Putamen (tissue), 1 donor: ENCODE measurements at places on chromosomes 3 and 15.
A peak's percentile ranks its signal among the peaks of the same experiment; 100 is the strongest.

GRCh38 chr3:42194943-42195510 is 71.0 kb downstream of the CCK start:
- DNase-seq = no peak

- no peak for DNase-seq
Observed at GRCh38 chr3:126684218-126684751, 19.8 kb upstream of the CHCHD6 start.

- peak; percentile 49 for DNase-seq
Observed at GRCh38 chr15:63504979-63505841, 817 bp downstream of the USP3 start.

DNA sequence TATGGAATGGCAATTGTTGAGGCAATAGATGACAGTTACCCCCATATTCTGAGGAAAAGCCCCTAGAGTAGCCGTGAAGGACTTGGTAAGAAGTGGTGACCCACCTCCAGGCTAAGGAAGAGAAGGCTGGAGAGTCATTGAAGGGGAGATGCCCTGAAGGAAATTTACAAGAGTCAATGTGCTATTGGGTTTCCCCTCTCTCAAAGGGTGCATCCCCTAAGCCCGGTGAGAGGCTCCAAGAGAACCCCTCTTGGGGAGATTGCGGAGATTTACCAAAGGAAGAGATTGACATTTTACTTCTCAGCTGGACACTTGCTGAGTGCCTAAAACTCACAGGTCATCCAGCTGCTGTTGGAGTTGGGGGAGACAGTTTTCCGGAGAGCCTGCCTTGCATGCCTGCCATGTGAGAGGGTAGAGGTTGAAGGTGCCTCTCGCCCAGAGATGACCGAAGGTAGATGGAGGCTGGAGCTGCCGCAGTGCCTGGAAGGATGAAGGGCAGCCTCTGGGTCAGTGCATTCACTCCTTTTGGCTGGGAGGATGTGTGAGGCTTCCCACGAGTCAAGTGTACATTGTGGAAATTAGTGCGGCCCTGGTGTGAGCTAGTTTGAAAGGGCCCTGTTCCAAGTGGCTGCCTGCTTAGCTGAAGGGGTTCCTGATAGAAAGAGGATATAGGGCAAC is 30.7 kb downstream of the MESD start:
- no peak for DNase-seq

GRCh38 chr3:33057320-33058298 is 39.3 kb downstream of the GLB1 start:
- no peak for DNase-seq

- no peak for DNase-seq
Observed at GRCh38 chr3:58848826-58849225, 182.3 kb upstream of the FAM3D start.

GRCh38 chr3:126567696-126568438 is 9.1 kb upstream of the C3orf22 start:
- DNase-seq = no peak

GRCh38 chr3:101848754-101849713 is at the start of gene NFKBIZ:
NFKBIZ (plus strand) TSS chr3:101849514; CDS start chr3:101849629, 115 bp downstream.
- DNase-seq = peak; percentile 91

DNA sequence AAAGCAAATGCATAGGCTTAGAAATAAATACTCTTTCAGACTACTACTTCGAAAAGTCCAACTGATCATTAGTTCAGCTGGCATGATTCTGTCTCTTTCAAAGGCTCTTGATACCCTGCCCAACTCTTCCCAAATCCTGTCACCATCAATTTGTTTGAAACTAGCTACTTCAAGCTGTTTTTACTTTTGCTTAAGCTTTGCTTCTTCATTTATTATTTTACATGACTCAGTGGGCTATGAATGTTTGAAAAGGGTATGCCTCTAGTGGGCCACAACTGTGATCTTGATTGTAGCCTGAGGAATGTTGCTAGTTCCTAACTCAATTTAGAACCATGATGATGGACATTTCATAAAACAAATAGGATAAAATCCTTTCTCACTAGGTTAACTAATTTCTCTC is 340.8 kb downstream of the NAALADL2 start:
- no peak for DNase-seq

- no peak for DNase-seq
Observed at GRCh38 chr3:193452338-193452737, 73.8 kb upstream of the ATP13A5 start.

DNA sequence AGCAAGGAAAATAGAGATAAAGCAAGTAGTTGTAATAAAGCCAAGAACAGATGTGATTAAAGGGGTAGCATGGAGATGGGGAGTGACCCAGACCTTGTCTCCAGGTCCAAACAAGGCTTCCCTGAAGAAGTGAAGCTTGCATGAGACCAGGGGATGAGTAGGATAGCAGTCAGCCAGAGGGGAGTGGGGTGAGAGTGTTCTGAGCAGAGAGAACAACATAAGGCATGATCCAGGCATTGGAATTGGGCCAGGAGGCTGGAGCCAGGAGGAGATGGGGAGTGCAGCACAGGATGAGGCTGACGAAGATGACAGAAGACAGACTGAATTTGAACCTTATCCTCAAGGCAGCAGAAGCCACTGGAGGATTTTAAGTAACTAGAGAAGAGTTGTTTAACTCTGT is 7.2 kb downstream of the TMOD2 start:
- no peak for DNase-seq

DNA sequence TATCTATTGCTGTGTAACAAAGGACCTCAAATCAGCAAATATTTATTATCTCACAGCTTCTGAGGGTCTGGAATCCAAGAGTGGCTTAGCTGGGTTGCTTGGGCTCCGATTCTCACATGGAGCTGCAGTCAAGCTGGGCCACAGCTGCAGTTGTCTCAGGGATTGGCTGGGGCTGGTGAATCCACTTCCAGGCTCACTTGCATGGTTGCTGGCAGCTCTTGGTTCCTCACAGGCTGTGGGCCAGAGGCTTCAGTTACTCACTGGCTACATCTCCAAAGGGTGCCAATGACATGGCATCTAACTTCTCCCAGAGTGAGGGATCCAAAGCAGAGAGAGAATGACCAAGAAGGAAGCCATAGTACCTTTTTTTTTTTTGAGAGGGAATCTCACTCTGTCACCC is 13.9 kb upstream of the SYNM start:
- no peak for DNase-seq

GRCh38 chr3:64972793-64973192 is 285.0 kb upstream of the ADAMTS9 start:
- DNase-seq = no peak

DNA sequence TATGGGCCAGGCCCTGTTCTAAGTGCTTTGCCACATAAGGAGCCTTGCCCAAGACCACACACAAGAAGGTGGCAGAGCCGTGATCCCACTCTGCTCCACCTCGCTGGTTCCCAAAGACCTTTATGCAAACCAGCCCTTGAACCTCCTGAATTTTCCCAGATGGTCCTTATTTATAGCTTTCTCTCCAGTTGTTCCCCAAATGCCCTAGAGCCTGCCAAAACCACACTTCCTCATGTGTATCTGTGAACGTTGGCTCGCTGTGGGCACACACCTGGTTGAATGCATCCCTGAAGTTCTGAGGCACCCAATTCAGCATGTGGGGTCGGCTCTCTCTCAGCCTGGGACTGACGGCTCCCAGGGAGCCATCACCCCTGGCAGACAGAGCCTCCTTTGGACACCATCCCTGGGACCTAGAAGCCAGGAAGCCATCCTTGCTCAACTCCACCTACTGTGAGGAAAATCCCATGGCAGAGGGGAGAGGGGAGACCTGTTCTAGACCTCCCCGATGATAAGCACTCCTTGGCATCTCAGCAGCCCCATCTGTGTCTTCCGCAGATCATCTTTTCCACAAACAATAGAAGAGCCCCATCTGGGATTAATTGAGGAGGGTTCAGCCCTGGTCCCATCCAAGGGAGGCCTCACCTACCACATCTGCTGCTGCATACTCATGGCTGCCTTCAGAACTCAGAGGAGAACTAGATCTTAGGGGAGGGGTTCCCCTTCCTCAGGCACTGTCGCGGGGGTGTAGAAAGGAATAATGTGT is 42.3 kb upstream of the LIMD1 start:
- DNase-seq = no peak

GRCh38 chr3:139653582-139653981 is 24.2 kb downstream of the NMNAT3 start:
- no peak for DNase-seq

GRCh38 chr3:176953106-176954060 is 243.9 kb downstream of the TBL1XR1 start:
- no peak for DNase-seq

DNA sequence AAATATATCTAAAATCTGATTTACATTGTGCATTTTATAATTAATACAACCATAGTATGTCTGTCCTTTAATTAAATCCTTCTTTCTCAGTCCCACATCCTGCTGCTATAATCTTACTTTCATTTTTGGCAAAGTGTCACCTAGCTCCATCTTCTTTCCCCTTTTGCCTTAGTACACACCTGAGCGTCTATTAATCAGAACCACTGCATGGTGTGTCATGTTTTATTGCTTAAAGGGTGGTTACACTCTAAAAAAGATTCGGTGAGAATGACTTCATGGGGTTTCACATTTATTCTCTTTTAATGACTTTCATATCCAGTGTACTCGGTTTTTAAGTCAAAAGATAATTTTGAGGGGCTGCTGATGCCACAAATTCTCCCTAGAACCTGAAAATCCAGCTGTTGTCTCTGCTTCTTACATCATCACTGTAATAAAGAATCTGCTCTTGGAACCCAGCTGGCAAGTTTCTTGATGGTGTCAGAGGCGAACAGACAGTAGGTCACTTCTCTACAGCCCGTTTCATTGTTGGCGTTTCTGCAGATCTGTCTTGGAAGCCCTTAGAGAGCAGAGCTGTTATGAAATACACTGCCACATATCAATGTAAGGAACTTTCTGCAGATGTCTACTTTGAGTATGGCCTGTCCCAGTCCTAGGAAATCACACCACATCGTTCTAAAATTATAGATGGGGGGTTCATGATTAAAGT is 99.7 kb downstream of the TIGIT start:
- DNase-seq = no peak

DNA sequence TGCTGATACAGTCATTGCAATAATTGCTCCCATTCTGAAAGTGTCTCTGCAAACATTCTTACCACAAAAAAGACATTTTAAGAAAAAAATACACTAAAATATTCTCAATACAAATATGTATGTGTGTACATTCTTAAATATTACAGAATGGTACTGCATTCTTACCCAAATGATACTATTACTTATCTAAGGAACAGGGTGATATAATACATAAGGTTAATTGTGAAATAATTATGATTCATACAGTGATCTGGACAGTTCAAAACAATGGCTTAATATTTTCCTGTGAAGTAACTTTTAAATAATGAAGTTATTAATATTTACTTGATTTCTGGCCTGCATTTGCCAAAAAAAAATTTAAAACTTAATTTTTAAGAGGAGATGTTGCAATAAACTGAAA is 694.6 kb downstream of the TUSC7 start:
- no peak for DNase-seq

GRCh38 chr15:40443846-40444245 is 3.1 kb downstream of the BAHD1 start:
- no peak for DNase-seq

DNA sequence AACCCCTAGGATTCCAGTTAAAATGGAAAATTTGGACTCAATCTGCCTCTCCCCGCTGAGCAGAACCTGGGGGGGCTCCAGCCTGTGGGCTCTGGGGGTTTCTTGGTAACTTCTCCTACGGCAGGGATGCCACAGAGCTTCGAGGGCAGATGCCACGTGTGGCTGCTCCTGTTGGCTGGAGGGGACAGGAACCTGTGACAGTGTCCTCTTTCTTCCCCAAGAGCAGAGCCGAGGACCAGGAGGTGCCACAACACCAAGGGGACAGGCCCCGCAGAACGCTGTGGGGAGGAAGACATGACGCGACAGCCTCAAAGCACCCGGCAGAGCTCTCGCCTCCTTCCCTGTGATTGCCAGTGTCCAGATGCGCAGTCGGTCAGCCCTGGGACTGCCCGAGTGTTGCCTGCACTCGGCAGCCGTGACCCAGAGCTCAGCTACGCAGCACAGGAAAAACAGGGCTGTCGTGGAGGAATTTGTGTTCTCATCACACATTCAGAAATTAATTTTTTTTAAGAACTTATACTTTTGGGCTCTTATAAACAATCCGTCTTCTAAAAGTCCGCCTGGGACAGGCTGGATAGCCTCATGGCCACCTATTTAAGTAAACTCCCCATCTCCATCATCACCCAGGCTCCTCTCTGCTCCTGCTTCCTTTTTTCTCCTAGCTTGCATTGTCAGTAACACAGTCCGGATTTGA is 131.9 kb upstream of the MEF2A start:
- no peak for DNase-seq

- no peak for DNase-seq
Observed at GRCh38 chr15:100997442-100997841, 78.3 kb downstream of the LRRK1 start.

DNA sequence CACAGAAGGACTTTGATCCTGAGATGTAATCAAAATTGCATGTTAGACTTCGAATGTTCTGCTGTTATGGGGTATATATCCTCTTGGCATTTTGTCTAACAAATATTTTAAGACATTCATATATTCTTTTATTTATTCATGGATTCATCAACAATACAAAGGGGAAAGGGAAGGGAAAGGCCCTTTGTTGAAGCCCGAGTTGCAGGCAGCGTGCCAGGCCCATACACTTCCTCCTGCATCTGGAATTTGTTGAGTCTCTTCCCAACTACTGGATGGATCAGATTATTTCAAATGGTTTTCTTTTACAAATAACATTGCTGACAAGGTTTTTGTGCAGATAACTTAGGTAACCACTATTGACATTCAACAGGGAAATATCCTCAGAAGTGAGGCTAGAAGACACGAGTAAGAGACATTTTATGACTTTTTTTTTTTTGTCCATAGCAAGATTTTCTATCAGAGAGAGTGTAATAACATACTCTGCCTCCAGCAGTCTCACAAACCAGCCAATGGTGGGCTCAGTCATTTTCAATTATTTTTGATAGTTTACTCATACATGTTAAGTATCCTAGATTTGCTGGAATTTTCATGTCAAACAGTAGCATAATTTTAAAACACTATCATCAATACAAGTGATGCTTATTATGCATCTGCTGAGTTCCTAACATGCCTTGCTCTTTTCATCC is 94.3 kb downstream of the RPL39L start:
- DNase-seq = no peak

- no peak for DNase-seq
Observed at GRCh38 chr3:14231145-14231990, 52.8 kb downstream of the LSM3 start.

- DNase-seq = no peak
Observed at GRCh38 chr15:42772144-42772543, 35.2 kb upstream of the CDAN1 start.

DNA sequence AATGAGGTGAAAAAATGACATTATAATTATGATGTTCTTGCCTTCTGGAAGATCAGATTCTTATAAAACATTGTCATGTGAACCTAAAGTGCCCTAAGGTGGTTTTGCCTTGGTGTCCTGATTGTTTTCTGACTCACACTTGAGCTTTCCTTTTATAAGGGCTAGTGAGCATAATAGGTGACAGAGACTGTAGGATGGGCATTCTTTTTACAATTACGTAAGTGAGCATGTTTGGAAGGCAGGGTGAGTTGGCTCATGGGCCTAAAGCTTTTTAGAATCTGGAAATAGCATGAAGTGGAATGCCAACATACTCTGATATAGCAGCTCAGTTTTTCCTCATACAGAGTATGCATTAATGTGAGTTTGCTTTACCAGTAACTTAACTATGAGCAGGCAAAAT is 41.2 kb downstream of the CRYBG3 start:
- DNase-seq = no peak

- DNase-seq = no peak
Observed at GRCh38 chr15:64619880-64620839, 155.2 kb downstream of the RBPMS2 start.
